Sciatic nerve (tissue), 2 donors: ENCODE measurements at places on chromosomes 2 and 18.

DNA sequence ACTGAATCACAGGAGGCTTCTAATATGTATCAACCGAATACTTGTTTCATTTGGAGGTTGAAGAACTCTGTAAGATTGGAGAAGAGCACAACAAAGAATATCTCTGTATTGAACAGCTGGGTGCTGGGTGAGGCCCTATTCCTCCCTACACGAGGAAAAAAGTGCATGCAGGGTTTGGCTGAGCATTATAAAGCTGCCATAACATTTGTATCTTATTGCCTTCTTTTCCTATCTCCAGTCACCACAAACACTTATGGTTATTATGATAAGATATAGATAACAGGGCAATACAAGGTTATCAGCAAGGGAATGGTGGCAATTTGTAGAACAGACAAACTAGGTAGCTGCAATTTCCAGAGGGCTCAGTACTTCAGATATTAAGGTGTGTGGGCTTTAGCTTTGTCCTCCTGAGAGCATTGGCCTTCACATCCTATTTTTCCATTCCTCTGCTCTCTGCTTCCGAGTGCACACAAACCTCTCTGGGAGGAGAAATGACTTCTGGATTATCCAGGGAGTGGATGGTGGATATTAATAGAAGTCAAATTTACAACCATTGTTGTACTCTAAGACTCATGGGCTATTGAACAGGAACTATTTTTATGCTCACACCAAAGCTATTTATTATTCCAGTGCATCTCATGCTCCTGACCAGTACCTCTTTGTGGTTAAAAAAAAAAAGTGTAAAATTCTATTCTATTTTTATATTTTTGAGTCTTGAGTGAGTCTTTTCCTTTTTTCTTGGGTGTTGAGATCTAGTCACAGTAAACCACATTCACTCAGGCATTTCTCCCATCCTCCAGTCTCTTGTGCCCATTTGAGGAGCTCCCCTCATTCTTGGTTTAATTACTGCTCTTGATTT, 248.4 kb downstream of the ETAA1 start:
- no peak for DNase-seq

DNA sequence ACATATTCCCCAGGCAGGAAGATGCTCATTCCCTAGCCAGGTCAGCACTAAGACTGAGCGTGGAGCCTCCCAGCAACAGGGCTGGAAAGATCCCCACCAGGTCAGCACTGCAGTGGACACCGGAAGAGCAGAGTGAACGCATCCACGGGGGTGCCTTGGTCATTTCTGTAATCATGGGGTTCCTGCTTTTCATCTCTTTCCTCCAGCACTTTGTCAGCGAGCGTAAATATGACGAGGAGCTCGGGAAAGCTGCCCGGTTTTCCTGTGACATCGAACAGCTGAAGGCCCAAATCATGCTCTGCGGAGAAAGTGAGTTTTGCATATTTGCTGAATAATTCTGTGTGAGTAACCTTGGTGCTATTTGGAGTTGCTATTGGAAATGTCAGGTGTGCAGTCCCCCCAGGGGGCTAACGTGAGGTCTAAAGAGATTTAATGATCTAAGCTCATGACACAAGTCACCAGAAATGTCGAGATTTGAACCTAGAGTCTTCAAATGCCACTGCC, 40.1 kb downstream of the KCTD18 start:
- peak; percentile 74 for DNase-seq

DNA sequence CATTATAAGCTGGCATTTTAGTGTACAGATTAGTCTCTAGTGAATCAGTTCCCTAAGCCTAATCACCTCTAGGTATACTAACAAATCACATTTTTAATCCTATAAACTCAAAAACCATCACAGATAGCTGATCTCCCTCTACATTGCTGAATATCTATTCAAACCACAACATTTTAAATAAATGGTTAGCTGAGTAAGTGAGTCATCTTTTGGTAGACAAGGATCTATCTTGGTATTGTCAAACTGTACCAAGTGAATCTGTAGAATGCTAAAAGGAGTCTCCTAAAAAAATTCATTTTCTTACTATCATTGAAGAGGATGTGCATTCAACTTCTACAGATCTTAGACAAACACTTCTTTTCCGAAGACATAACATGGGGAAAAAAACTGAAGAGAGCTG, 40.7 kb downstream of the INO80D start:
- DNase-seq: no peak

GRCh38 chr2:105056245-105056644, 18.4 kb downstream of the MRPS9 start:
- no peak for DNase-seq

GRCh38 chr18:78953566-78953965, 26.1 kb upstream of the SALL3 start:
- peak; percentile 47 for DNase-seq

- peak; percentile 49 for DNase-seq
Measured at GRCh38 chr2:239326831-239327535, 73.8 kb downstream of the HDAC4 start.
